ENCODE measurements at places on chromosomes 13 and 19.

DNA sequence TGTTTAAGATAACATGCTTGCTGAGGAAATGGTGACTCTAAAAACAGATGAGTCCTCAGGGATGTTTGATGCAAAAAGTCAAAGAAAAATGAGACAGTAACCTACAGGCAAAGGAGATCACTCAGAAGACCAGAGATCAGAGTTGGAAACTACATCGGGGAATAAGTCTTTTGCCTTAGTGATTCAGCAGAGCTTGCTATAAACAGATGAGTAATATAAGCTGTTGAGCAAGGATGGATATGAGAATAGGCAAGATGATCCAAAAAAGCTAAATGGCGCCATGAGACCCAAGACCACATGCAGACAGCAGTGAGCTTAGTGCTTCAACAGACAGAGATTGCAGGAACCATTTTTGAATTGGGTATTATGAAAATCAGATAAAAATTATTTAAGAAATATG, 168.6 kb downstream of the POSTN start:
- DNase-seq, result no peak

GRCh38 chr13:108962654-108963053, 333.2 kb downstream of the MYO16 start:
- DNase-seq, result no peak

- no peak for DNase-seq
These were observed 72.9 kb downstream of the SLC10A2 start for GRCh38 chr13:102993348-102993747.

- DNase-seq, result no peak
These were observed 108.8 kb downstream of the KCTD15 start for GRCh38 chr19:33905473-33905936.

GRCh38 chr13:110850840-110851239, 64.0 kb downstream of the ANKRD10 start:
- DNase-seq, result no peak

DNA sequence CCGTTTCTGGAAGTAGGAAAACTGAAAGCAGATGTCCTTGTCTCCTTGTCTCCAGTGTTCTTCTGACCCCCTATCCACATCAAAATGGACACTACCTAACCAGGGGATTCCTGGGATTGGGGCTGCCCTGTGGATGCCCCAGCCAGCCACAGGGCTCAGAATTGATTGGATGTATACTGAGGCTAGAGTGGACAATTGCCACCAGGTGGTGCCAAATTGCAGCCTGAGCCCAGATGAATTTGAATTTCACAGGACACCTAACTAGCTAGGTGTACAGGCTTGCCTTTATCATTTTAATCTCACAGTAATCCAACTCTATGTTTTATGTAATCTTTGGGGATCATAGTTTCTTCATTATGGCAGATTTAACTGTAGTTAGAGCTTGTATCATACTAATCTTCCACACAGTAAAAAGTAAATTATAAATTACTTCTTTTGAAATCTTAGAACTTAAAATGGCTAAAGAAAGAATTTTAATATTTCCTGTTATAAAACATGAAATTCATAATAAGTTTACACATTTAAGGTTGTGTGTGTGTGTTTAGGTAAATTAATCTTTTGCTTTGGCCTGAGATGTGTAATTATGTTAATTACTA, 58.0 kb downstream of the PIBF1 start:
- DNase-seq, result no peak

DNA sequence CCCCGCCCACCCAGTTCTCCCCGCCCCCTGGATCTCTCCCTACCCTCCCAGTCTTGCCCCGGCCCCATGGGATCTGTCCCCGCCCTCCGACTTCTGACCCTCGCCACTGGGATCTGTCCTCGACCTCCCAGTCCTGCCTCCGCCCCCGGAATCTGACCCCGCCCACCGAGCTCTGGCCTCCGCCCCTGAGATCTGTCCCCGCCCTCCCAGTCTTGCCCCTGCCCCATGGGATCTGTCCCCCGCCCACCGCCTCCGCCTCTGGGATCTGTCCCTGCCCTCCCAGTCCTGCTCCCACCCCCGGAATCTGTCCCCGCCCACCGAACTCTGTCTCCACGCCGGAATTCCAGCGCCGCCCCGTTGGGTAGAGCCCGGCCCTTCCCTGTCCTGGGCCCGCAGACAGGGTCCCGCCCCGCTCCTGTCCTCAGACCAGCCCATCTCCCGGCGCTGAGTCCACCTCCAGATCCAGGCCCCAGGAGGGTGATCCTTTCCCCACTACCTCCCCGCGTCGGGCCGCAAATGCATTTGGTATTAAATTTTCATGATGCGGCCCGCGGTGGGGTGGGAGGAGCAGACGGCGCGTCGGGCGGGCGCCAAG, 1.5 kb upstream of the SLC17A7 start:
- DNase-seq, result no peak

DNA sequence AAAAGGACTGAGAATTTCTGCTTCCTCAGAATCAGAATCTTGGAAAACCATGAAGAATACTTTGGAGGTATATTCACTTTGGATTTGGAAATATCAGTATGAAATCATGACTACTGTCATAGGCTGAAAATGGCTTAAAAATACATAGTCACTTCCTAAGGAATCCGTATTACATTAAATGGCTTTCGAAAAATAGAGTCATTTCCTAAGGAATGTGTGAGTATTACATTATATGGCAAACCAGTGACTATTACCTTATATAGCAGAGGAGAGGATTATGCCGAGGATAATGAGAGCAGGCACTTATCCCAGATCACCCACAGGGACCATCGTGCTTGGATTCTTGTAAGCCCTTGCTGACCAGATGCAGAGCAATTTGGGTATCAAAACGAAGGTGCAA, 1471.8 kb downstream of the EFNB2 start:
- no peak for DNase-seq

DNA sequence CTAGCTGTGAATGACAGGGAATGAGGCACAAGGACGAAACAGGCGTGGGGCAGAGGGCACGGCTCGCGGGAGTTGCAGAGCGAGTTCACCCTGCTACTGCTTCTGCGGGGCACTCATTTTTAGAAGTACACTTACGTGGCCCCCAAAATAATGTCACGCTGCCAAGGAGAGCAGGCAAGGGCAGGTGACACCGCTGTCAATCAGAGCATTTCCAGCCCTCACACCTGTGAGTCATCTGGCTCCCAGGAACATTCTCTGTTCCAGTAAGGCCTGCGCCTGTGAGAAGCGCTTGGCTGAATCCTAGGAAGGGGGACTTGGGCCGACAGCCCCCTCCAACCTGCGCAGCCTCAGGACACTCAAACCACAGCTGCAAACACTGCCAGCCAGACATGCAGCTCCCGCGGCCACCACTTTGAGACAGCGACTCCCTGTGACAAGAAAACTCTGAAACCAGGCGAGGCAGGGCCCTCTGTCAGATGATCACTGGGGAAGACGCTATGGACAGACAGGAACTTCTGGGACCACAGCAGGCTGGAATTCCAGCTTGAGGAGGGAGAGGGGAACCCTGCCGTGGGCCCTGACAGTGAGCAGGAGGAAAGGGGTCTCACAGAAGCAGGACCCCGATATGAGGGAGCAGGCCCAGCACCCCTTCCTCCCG, 12.7 kb downstream of the DOT1L start:
- no peak for DNase-seq

- no peak for DNase-seq
These were observed 69.5 kb upstream of the ZDHHC20 start for GRCh38 chr13:21528616-21529015.

GRCh38 chr13:102103469-102103868, 298.4 kb downstream of the FGF14 start:
- DNase-seq, result no peak

GRCh38 chr19:3857449-3858003, 11.3 kb downstream of the ZFR2 start:
- DNase-seq, result no peak

DNA sequence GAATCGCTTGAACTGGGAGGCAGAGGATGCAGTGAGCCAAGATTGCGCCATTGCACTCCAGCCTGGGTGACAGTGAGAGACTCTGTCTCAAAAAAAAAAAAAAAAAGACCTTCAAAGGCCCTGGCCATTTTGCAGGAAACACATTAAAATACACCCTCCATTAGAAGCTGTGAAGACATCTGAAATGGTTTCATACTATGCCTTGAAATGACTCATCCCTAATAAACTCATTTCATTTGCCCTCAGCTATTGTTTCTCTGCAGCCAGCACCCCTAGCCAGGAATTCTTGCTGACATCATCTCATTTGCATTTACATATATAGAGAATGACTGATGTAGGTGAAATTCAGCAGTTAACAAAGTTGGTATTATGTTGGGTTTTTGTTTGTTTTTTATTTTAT, 8.7 kb downstream of the EML2 start:
- DNase-seq, result no peak

- DNase-seq, result no peak
These were observed 17.4 kb downstream of the RUBCNL start for GRCh38 chr13:46369506-46370277.

DNA sequence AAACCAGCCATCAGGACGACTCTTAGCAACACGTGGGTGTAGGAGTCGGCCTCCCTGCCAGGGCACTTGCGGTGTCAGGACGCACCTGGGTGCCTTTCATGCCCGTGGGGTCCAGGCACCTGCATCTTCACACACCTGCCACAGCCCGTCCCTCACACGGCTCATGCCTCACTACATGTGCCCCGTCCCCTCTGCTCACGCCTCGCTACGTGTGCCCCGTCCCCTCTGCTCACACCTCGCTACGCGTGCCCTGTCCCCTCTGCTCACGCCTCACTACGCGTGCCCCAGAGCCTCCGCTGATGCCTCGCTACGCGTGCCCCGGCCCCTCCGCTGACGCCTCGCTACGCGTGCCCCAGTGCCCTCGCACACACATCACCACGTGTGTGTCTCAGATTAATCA, 58.0 kb upstream of the F7 start:
- no peak for DNase-seq

- DNase-seq, result no peak
These were observed 2.4 kb upstream of the CCNP start for GRCh38 chr19:40228863-40229262.

Data from cortex of kidney (tissue), 1 donor.